Stimulated activated naive B cell treated with anti-CD40 and anti-IgM and Interleukin-4, amounts not matched to agents 10 μg/mL and 1 μg/mL and 100 μg/mL, for 72 hours (primary cell): ENCODE measurements at places on chromosomes 2 and 18.

DNA sequence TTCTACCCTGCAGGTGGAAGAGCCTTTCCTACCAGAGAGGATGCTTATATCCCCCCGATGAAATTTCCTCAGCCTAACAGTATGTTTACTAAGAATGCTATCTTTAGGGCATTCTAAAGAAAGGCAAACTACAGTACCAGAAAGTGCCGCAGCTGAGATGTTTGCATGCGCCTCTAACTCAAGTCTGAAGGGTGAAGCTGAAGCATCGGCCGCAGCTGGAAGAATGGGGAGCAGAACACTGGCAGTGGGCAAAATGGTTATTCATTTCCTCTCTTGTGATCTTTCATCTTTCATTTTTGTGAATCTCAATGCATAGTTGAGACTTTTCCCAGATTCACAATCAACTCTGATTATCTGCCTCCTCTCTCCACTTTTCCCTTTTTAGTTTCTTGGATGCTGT lies 648.2 kb upstream of the ZEB2 start:
- DNase-seq = no peak

- DNase-seq = no peak
Observed at GRCh38 chr2:219985017-219985416, 357.6 kb downstream of the SLC4A3 start.

DNA sequence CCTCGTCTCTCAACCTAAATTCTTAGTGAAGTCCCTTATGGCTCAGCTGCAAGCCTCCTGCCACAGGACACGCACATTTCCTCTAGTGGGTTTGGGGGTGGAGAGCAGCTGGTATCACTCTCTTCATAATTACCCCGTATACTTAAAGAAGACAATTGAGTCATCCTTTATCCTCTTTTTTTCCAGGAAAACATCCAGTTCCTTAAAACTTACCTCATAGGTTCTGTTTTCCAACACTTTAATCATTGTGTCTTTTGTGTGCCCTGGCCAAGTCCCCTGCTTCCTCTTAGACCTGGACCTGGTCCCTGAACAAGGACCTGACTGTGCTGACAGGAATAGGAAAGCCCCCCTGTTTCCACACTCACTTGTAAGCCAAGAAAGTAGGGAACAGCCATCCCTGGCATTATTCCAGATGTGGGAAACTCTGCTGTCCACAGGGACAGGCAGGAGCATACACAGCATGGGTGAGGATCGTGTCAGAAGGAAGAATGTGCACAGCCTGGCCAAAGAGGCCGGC lies 42.3 kb upstream of the MYO1B start:
- DNase-seq = no peak

- no peak for DNase-seq
Observed at GRCh38 chr2:120637847-120638246, 97.8 kb upstream of the GLI2 start.

GRCh38 chr2:234998404-234999211 lies 46.8 kb downstream of the SH3BP4 start:
- no peak for DNase-seq

- DNase-seq = no peak
Observed at GRCh38 chr18:79552140-79552631, 127.4 kb upstream of the CTDP1 start.

DNA sequence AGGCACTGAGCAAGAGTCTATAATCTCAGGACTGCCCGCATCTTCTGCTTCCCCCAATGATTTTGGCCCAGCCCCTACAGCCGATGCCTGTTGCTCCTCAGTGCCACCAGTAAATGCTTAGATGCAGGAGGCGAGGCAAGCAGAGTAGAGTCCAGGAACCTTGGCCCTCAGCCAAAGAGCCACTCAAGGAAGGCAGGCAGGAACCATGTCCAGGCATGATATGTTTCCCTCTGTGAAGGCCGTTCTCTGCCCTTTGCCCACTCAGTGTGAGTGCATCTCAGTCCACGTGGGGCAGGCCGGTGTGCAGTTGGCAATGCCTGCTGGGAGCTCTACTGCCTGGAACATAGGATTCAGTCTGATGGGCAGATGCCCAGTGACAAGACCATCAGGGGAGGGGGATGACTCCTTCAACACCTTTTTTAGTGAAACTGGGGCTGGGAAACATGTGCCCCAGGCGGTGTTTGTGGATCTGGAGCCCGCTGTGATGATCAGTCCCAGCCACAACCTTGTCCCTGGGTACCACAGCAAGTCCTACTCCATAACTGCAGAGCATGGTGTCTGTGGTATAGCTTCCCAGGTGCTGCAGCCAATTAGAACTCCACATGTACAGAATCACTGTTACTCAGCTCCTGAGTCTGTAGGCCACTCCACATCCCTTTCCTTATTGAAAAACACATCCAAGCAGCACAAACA lies 9.7 kb upstream of the DNAJB2 start:
- no peak for DNase-seq

DNA sequence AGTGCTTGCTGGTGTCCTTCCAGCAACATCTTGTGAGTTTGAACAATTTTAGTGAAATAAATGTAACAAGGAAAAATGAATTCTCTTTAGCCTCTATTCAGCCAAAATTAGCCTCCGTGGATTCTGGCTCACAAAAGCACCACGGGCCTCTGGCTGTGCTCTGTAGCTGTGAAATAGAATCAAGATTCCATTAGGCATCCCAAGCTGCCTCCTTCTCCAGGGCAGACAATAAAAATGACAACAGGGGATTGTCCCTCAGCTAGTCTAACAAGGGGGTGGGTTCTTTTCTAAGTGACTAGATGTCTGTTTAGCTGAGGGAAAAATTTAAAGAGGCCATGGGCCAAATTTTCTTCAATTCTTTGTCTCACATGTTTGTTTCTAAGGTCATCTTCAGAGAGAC lies 254.7 kb upstream of the FIGN start:
- DNase-seq = no peak

DNA sequence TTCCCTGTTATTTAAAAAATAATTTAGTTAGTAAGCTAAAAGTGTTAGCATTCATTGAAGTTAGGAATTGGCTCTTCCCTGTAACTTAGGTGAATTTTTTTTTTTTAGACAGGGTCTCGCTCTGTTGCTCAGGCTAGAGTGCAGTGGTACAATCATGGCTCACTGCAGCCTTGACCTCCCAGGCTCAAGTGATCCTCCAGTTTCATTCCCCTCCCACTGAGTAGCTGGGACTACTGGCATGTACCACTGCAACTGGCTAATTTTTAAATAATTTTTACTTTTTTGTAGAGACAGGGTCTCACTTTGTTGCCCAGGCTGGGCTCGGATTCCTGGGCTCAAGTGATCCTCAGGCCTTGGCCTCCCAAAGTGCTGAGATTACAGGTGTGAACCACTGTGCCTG lies 66.4 kb downstream of the CERS6 start:
- no peak for DNase-seq

GRCh38 chr18:14959550-14959949 lies 211.6 kb downstream of the ANKRD30B start:
- DNase-seq = no peak

DNA sequence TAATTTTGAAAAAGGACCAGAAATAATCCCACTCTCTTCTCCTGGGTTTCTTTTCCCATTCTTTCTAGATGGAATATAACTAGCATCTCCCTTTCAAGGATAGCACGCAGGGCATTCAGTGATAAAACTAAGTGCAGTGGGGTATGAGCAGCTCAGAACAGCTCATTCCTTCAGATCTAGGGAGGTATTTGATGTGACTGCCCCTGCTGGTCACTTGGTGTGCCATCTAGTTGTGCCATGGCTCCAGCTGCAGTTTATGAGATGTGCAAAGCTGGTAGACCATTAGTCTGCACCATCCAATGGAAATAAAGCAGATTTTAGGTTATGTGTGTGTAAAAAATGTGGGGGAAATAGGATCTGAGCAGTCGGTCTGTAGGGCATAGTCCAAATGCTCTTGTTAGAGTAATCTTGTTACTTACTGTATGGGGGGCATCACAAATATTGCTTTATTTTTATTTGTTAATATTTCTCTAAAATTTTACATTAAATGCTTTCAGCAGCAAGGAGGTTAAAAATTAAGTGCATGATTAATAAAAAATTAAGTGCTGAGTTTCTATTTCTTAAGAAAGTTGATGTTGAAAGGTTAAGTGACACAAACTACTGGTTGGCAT lies 38.9 kb downstream of the CTAGE1 start:
- no peak for DNase-seq

DNA sequence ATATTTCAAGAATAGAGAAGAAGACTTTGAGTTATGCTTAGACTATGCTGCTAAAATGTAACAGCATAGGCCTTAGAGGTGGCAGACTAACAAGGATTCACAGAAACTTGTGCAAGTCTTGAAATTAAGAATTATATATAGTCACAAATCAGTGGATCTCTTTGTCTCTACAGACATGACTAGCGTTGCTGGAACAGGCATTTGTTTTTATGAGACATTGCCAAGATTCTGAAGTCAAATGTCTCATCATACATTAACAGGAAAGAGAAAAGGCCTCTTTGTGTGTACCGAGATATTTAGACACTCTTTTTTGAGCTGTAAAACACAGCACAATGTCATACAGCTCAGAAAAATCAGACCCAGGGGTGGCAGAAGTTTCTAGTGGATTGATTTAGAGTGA lies 207.1 kb downstream of the TMX3 start:
- no peak for DNase-seq

DNA sequence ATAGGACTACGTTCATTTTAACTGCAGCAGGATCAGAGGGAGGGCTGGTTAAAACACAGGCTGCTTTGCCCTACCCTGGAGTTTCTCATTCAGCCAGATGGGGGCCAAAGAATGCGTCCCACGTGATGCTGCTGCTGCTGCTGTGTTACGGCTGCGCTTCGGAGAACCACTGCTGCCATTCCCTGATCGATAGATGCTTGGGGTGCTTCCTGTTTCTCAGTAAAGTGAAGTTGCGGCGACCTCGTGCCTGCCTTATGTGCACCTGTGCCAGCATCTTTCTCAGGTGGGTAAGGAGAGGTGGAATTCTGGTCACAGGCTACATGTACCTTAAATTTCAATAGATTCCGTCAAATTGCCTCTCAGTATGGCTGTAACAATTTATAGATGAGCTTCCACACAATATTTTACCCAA lies 24.7 kb upstream of the TOGARAM2 start:
- no peak for DNase-seq

DNA sequence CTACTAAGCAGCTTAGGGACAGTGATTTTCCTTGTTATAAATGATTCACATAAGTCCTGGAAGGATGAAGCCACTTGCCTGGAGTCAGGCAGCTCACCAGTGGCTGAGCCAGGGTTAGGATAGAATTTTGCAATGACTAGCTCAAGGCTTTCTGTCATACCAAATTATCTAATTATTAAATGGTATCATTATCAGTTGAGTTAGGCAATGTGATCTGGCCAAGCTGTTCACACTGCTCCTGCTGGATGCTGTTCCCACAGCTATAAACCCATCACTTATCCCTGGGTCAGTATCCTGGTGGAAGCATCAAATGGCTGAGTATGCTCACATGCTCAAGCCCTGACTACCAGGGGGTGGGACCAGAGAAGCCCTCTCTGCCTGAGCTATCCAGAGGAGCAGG lies 235.2 kb downstream of the MTX2 start:
- no peak for DNase-seq

- no peak for DNase-seq
Observed at GRCh38 chr2:202022755-202023154, 10.9 kb upstream of the FZD7 start.

GRCh38 chr2:38149531-38149930 lies 73.6 kb upstream of the CYP1B1 start:
- DNase-seq = no peak

DNA sequence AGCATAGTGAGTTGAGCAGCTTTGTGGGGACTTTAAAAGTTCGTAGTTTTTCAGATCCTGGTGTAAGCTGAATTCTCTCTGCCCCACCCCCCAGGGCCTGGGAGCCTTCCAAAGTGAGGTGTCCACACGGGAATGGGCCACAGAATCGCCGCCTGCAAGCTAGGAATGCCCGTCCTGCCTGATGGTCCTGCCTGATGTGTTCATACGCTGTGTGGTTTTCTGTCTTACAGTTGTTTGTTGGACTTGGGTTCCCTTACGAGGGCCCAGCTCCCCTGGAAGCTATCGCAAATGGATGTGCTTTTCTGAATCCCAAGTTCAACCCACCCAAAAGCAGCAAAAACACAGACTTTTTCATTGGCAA lies 158.7 kb downstream of the MGAT5 start:
- DNase-seq = no peak
